COR-L47 (cell line): ENCODE measurements at places on chromosomes 1 and 21.

DNA sequence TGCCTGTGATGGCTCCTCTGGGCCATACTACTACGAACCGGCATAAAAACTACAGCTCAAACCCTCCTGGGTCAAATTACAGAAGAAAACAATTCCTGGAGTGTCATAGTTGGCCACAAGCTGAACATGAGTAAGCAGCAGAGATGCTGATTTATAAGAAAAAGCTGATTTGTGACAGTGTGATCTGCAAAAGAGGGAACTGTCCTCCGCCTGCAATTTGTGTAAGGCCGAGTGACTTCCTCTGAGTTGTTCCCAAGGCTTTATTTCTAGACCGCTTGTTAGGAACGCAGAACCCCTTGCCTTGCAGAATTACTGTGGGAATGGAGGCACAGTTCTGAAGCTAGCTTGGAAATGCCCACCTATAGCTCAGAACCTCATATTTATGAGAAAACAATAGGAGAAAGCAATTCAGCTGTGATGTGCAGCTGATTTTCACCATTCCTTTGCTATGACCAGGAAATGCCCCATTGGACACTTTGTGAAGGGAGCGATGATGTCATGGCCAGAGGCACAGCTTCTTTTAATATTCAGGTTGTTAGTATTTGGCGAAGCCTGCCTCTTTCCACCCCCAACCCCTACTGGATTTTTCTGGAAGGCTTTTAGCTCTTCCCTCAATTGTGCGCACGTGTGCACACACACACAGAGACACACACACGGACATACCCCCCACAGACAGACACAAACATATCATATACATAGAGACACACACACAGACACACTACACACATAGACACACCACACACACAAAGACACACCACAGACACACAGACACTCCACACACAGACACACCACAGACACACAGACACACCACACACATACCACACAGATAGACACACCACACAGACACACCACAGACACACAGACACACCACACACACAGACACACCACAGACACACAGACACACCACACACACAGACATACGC is 47.6 kb downstream of the IER5 start:
- no peak for DNase-seq

GRCh38 chr1:245587435-245588115 is 432.8 kb downstream of the KIF26B start:
- DNase-seq: no peak

DNA sequence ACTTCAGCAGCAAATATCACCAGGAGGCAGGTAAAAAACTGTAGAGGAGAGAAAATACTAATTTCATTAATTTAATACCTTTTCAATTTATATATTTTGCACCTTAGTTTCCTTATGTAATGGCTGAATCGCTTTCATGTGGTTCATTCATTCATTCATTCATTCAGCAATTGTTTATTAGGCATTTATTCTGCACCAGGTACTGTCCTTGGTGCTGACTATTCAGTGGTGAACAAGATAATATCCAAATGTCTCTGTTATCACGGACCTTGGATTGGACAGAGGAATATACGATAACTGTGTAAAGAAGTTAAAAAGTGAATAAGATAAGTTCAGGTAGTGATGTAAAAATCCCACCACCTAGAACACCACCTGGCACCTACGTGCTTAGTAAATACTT is 28.8 kb downstream of the TSPAN2 start:
- DNase-seq: no peak

DNA sequence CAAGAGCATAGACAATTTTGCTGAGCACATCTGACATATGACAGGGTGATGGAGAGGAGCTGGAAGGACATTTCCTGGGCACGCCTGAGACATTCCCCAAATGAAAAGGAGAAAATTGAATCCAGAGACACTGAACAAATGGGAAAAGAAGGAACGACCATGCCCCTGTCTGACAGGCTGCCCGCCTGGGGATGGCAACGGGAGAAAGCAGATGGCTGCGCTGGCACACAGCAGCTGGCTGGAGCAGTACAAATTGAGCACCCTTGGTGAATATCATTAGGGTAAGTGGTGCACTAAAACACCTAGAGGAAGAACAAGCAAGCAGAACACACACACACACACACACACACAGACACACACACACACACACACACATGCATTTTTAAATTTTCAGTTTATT is 174.3 kb upstream of the DUSP10 start:
- no peak for DNase-seq

GRCh38 chr1:206885341-206886060 is 11.7 kb upstream of the IL24 start:
- DNase-seq: no peak

GRCh38 chr1:208118841-208119606 is 125.2 kb downstream of the PLXNA2 start:
- no peak for DNase-seq

DNA sequence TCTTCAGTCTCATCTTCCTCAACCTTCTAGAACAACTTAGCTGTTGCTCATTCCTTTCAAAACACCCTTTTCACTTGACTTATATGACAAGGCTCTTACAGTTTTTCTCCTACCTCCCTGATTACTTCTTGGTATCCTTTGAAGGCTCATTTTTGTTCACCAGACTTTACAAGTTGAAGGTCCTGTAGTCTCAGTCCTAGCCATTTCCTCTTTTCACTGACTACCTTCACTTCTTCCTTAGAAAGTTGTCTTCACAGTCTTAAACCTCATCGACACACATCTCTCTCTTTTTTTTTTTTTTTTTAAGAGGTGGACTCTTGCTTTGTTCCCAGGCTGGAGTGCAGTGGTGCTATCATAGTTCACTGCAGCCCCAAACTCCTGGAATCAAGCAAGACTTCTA is 6.6 kb upstream of the TP53BP2 start:
- DNase-seq: no peak

GRCh38 chr1:75567191-75567590 is 43.7 kb downstream of the SLC44A5 start:
- no peak for DNase-seq

GRCh38 chr1:226419284-226420029 is 11.6 kb upstream of the PARP1 start:
- DNase-seq: no peak

- DNase-seq: no peak
These were observed 149.1 kb downstream of the FCRL5 start for GRCh38 chr1:157403203-157403602.

GRCh38 chr21:35026617-35027562 is 22.2 kb downstream of the RUNX1 start:
- no peak for DNase-seq

GRCh38 chr1:7447093-7447492 is 324.0 kb upstream of the VAMP3 start:
- DNase-seq: no peak

- DNase-seq: no peak
These were observed 125.9 kb upstream of the ZBTB40 start for GRCh38 chr1:22325531-22326371.

DNA sequence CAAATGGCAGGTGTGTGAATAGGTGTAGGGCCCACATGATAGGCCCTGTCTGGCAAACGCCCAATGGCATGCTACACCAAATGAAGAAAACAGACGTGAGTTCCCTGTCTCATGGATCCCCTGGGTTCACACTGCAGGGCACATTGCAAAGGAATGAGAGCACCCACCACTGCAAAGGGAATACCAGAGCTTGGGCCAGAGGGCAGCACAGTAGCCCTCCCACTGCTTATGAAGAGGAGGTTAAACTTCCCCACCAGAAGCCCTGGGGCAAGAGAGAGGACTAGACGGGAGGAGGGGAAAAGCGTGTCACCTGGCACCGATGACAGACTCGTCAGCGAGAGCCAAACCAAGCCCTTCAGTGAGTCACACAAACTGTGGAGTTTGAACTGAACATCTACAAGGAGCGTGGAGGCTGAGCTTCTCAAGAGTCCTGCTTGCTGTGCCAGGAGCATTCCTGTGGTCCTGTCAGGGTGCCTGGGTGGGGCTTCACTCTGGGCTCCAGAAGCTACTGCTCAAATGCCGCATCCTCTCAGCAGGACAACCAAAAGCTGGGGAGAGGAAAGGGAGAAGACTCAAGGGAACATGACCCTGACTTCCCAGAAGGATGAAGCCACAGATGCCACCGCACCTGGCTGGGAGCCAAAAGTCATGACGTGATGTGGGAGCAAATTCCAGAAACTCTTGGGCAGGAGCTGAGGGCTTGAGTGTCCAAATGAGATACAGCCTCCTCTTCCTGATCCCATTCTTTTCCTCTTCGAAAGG is 61.1 kb downstream of the TOMM20 start:
- peak; percentile 27 for DNase-seq
